ENCODE measurements at places on chromosomes 3 and 15.

DNA sequence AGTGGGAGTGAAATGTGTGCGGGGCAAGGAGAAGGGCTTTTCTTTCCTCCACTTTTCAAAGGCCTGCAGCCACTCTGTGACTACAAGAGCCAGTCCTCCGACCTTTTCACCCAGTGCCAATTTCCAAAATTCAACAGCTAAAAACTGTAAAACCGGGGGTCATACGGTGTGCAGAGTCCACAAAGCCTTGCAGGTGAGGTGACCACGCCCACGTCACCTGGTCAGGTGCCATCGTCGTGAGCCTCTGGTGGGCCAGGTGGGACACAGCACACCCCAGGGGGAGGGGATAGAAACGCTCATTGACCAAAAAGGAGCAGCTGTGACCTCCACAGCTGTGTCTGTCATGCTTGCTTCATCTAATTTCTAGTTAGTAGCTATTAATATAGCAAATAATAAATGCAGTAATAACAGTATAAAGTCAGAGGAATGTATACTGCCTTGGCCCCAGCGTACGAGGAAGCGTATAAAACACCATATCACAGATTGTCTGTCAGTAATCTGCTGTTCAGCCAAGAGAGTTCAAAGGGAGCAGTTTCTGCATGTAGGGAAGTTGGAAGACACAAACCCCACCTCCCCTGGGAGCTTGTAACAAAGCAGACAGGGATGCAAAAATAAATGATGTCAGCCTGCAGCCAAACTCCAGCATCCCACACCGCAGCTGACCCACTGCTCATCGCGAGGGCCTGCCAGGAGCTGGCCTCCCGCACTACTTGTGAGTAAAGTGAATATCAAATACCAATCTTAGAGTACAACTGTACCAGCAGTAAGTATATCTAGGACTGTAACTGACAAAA is 86.7 kb downstream of the VGLL4 start:
- DNase-seq: peak; percentile 84
- no peak overlapping the region for H3K4me3 ChIP-seq
- peaks cover 36% of the 10 kb centered on the region for H3K36me3 ChIP-seq
- H3K27me3 ChIP-seq: no peaks in the 10 kb centered on the region

DNA sequence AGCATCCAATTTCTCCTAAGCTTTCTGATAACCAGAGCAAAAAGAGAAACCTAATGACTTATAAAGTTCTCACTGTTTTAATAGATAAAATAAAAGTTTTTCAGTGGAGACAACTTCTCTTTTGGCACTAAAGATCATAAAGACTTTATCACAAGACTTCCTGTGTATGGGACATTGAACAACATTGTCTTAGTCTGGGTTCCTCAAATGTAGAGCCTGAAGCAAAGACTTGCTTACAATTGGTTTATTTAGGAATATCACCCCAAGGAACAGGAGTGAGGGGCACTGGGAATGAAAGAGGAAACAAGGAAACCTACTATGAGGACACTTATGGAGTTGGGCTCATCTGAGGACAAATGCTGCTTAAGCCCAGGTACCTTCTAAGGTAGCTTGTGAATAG is 127.4 kb downstream of the B3GALNT1 start:
- no peak for DNase-seq
- no peaks in the 10 kb centered on the region for H3K27me3 ChIP-seq
- H3K4me1 ChIP-seq: no peaks in the 10 kb centered on the region
- no peaks in the 10 kb centered on the region for H3K36me3 ChIP-seq
- no peak overlapping the region for H3K4me3 ChIP-seq
- no peak overlapping the region for H3K27ac ChIP-seq

GRCh38 chr3:62527474-62527873 is 154.1 kb upstream of the FEZF2 start:
- no peaks in the 10 kb centered on the region for H3K27me3 ChIP-seq
- no peaks in the 10 kb centered on the region for H3K36me3 ChIP-seq
- H3K4me1 ChIP-seq: no peaks in the 10 kb centered on the region
- DNase-seq: no peak
- H3K4me3 ChIP-seq: no peak overlapping the region

- no peak overlapping the region for H3K27ac ChIP-seq
- no peak for DNase-seq
- no peaks in the 10 kb centered on the region for H3K27me3 ChIP-seq
- no peak overlapping the region for H3K4me3 ChIP-seq
Observed at GRCh38 chr3:69066121-69066520, 14.0 kb upstream of the TMF1 start.

- DNase-seq: no peak
- H3K4me3 ChIP-seq: peak overlapping the region; percentile 13
- no peak overlapping the region for H3K27ac ChIP-seq
- H3K27me3 ChIP-seq: no peaks in the 10 kb centered on the region
- no peaks in the 10 kb centered on the region for H3K36me3 ChIP-seq
Observed at GRCh38 chr3:168864107-168865021, 768.6 kb upstream of the GOLIM4 start.

GRCh38 chr3:64651741-64652241 is 36.0 kb downstream of the ADAMTS9 start:
- DNase-seq: no peak
- H3K4me1 ChIP-seq: no peaks in the 10 kb centered on the region
- no peaks in the 10 kb centered on the region for H3K27me3 ChIP-seq
- no peak overlapping the region for H3K4me3 ChIP-seq
- H3K36me3 ChIP-seq: peaks cover 91% of the 10 kb centered on the region

- H3K27ac ChIP-seq: no peak overlapping the region
- H3K4me3 ChIP-seq: no peak overlapping the region
- H3K4me1 ChIP-seq: peaks cover 36% of the 10 kb centered on the region
Observed at GRCh38 chr3:99850608-99851007, 32.9 kb downstream of the CMSS1 start.

DNA sequence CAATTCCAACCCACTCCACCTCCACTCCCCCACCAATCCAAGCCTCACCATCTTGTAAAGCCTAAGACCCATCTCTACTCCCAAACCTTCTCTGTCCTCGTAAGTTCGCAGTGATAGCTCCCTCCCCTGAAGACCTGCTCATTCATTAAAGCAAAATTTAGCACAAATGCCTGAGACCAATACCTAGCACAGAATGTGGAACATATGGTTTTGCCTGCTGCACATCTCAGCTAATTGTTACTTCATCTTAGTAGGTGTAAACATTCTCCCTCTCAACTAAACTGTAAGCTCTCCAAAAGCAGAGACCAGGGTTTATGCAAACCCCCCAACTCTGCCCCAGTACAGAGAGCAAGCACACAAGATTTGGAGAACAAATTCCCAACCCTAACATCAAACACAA is 20.5 kb downstream of the DCLK3 start:
- H3K27ac ChIP-seq: no peak overlapping the region
- no peak for DNase-seq
- H3K27me3 ChIP-seq: no peaks in the 10 kb centered on the region
- no peaks in the 10 kb centered on the region for H3K36me3 ChIP-seq
- no peaks in the 10 kb centered on the region for H3K4me1 ChIP-seq
- no peak overlapping the region for H3K4me3 ChIP-seq

DNA sequence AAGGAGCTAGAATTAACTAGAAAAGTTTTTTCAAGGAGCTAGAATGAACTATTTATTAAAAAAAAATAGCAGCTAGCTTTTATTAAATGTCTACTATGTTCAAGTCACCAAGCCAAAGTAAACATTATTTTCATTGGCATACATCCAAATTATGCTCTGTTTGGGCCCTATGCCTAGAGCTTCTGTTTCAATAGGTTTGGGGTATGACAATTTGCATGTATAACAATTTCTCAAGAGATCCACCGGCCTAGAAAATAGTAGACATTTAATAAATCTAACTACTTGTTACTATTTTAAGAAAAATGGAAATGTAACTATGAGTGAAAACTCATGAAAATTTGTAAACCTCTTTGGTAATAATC is 8.0 kb downstream of the GABRR3 start:
- no peak for DNase-seq
- H3K4me1 ChIP-seq: peaks cover 6% of the 10 kb centered on the region
- no peak overlapping the region for H3K27ac ChIP-seq
- no peaks in the 10 kb centered on the region for H3K27me3 ChIP-seq
- H3K36me3 ChIP-seq: no peaks in the 10 kb centered on the region

- H3K36me3 ChIP-seq: no peaks in the 10 kb centered on the region
- no peak overlapping the region for H3K27ac ChIP-seq
- no peaks in the 10 kb centered on the region for H3K4me1 ChIP-seq
- H3K4me3 ChIP-seq: no peak overlapping the region
- no peaks in the 10 kb centered on the region for H3K27me3 ChIP-seq
- DNase-seq: no peak
Observed at GRCh38 chr3:189170559-189170958, 1.2 kb upstream of the TPRG1 start.

GRCh38 chr3:33758864-33759263 is 39.6 kb upstream of the PDCD6IP start:
- H3K4me3 ChIP-seq: no peak overlapping the region
- no peaks in the 10 kb centered on the region for H3K4me1 ChIP-seq
- H3K27ac ChIP-seq: no peak overlapping the region
- DNase-seq: no peak

DNA sequence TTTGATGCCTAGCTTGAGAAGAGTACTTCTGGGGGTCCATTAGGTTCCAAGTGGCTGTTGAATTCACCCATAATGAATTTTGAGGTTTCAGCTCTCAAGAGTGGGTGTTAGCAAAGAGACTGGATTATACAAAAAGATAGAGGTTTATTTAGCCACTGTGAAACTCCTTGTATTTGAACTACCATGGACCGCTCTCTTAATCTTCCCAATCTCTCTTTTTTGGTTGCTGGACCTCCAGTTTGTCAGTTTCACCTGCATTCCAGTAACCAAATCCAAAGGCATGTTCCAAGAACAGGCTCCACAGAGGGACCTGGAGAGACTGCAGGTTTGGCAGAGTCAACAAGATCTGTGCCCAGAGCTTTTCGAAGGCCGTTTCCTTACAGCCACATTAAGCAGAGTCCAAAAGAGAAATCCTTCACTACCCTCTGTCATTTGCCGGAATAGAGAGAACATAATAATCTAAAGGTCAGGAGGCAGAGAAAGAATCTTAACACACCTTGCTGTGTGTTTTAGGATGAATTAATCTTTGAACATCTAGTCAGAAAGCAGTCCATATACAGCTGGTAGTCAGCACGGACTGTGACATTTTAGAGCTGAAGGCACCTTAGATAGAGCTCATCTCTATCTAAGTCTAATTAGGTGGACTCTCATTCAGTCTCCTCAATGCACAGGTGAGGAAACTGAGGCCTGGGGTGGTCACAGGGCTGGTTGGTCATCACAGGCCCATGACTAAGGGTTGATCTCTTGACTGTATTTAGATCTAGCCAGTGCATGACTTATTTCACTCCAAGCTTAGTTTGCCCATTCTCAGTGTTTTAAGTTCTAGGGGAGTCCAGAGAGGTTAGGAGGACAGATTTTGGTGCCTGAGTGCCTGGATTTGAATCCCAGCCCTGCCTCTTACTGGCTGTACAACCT is 1.3 kb downstream of the ABHD2 start:
- no peaks in the 10 kb centered on the region for H3K36me3 ChIP-seq
- peak overlapping the region; percentile 98 for H3K27ac ChIP-seq
- H3K27me3 ChIP-seq: no peaks in the 10 kb centered on the region
- peaks cover 78% of the 10 kb centered on the region for H3K4me1 ChIP-seq

DNA sequence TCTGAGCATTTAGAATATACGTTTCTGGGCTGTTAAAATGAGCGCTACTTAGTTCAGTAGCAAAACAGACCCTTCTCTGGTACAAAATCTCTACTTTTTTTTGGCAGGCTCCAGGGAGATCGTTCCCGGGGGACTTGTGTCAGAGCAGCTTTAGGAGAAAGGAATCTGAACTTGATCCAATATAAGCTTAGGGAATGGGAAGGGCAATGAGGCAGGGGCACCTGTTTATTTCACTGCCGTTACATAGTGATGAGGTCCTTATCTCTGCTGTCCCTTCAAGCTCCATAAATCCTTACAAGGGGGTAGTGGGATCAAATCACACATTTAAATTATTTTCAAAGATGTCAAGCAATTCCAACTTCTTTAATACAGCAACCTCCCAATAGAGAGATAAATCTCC is 128.7 kb upstream of the BNIP2 start:
- no peaks in the 10 kb centered on the region for H3K36me3 ChIP-seq
- H3K4me3 ChIP-seq: no peak overlapping the region
- H3K27me3 ChIP-seq: peaks cover 2% of the 10 kb centered on the region
- no peak for DNase-seq
- no peak overlapping the region for H3K27ac ChIP-seq

GRCh38 chr15:52652286-52652685 is 26.9 kb downstream of the ATOSA start:
- H3K4me1 ChIP-seq: peaks cover 82% of the 10 kb centered on the region
- H3K36me3 ChIP-seq: peaks cover 74% of the 10 kb centered on the region
- no peak for DNase-seq
- peak overlapping the region; percentile 77 for H3K27ac ChIP-seq
- H3K4me3 ChIP-seq: peak overlapping the region; percentile 32

DNA sequence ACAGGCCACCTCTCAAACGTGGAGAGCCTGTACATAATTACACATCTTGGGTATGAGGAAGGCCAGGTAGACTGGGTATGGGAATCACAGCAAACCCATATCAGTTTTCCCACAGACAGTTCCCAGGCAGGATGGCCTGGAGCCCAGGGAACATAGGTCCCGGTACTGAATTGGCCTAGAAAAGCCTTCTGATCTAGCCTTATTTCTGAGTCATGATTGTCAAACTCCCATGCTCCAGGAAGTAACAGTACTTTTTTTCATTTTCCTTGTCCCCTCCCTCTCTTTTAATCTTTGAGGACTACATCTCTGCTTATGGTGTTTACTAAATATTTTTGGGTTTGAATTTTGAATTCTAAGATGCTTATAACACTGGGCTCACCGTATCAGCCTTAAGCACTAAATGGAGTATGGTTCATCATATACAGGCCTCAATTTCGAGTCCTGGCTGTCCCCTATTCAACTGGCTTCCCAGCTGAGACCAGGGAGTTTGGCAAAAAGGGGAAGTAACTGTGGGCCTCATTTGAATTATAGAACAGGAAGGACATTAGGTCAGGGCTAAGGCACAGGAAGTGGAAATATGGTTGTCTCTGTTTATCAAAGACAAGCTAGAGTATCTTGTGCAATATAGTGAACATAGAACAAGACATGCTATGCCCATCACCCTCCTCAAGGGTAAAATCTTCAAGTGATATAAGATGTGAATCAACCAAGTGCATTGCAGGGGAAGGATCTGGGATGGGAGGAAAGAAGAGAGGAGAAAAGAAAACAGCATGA is 494.6 kb downstream of the NTRK3 start:
- DNase-seq: no peak
- H3K27ac ChIP-seq: no peak overlapping the region
- H3K36me3 ChIP-seq: no peaks in the 10 kb centered on the region
- H3K4me3 ChIP-seq: no peak overlapping the region
- no peaks in the 10 kb centered on the region for H3K4me1 ChIP-seq
- no peaks in the 10 kb centered on the region for H3K27me3 ChIP-seq

GRCh38 chr3:139473155-139473771 is 3.1 kb downstream of the RBP2 start:
- DNase-seq: no peak
- H3K4me1 ChIP-seq: no peaks in the 10 kb centered on the region
- H3K27me3 ChIP-seq: no peaks in the 10 kb centered on the region
- no peaks in the 10 kb centered on the region for H3K36me3 ChIP-seq
- no peak overlapping the region for H3K4me3 ChIP-seq
- H3K27ac ChIP-seq: no peak overlapping the region

GRCh38 chr3:71621825-71622537 is 38.5 kb upstream of the FOXP1 start:
- DNase-seq: no peak
- peaks cover 2% of the 10 kb centered on the region for H3K27me3 ChIP-seq
- H3K27ac ChIP-seq: no peak overlapping the region
- no peaks in the 10 kb centered on the region for H3K4me1 ChIP-seq

- no peak overlapping the region for H3K4me3 ChIP-seq
- no peak overlapping the region for H3K27ac ChIP-seq
- no peaks in the 10 kb centered on the region for H3K27me3 ChIP-seq
- DNase-seq: no peak
- peaks cover 8% of the 10 kb centered on the region for H3K4me1 ChIP-seq
- no peaks in the 10 kb centered on the region for H3K36me3 ChIP-seq
Observed at GRCh38 chr3:4850928-4851265, 128.3 kb upstream of the BHLHE40 start.

All from psoas muscle (tissue), 8 donors.